ENCODE measurements at places on chromosomes 2 and 18.

DNA sequence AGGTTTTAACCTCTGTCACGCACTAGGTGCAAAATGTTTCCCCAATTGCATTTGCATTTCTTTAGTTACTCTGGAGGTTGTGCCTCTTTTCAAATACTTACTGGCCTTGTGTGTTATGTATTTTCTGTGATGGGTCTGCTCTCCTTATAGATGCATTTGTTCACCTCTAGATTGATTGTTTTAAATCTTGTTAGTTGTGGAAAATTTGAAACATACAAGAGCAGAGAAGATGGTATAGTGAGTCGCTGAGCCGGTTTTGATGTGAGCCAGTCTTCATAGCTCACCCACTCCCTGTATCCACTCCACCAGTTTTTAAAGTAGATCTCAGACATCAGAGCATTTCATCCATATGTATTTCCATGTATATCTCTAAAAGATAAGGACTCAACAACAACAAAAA, 6.5 kb downstream of the IMP4 start:
- DNase-seq, result no peak

DNA sequence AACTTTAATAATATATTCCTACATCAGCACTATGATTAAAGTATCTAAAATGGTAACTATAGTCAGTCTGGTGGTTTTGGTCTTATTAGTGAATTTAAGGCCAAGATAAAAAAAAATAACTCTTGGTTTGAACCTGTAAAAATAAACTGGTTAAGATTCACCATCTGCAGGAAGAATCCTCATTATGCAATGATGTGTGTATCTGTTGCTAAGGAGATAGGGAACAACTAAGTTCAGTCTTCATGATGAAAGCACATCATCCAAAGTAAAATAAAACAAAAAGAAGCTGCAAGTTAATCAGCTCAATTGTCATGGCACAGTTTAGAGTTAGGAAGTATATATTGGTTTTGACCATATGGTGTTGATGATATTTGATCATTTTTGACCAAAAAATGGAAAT, 466.0 kb downstream of the NYAP2 start:
- DNase-seq, result no peak

GRCh38 chr2:101854877-101855276, 136.9 kb upstream of the IL1R2 start:
- no peak for DNase-seq

- peak; percentile 25 for DNase-seq
These were observed 419 bp downstream of the EPHA4 start for GRCh38 chr2:221571551-221572218.

DNA sequence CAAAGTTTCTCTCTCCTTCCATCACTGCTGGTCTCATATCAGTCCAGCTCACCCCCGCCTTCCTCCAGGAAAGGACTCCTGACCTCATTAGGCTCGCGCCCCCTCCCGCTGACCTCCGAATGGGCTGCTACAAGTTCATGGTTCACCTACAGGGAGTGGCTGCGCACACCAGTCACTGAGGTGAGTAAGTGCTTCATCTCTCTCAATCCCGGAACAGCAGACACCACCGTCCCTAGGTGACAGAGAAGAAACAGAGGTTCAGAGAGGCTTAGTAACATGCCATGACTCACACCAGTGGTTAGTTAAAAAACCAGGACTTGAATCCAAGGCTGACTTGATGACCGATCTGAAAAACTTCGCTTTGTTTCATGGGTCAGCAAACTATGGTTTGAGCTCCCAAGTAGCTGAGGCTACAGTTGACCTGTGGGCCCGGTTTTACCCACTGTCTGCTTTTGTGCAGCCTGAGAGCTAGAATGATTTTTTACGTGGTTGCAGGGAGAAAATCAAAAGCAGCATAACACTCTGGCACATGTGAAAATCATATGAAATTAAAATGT, 42.0 kb downstream of the ZFP36L2 start:
- no peak for DNase-seq

GRCh38 chr2:187390891-187391290, 57.2 kb downstream of the CALCRL start:
- DNase-seq, result no peak

- DNase-seq, result no peak
These were observed 249.3 kb downstream of the LRATD1 start for GRCh38 chr2:14881651-14882327.

DNA sequence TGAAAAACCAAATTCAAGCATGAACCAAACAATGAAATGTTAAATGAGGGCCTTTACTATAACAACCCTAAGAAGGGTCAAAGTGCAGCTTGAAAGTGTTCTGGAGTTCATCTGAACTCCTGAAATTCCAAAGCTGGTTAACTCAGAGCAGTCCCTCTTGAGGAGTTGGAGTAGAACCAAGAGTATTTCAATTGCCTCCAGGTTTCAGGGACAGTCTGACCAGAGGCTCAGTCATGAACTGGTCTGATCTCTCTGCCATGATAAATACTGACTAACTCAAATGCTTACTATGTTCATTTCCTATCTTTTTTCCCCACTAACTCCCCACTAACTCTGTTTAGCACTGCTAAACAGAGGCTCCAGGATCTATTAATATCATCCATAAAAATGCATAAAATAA, 2.7 kb downstream of the STARD7 start:
- no peak for DNase-seq

DNA sequence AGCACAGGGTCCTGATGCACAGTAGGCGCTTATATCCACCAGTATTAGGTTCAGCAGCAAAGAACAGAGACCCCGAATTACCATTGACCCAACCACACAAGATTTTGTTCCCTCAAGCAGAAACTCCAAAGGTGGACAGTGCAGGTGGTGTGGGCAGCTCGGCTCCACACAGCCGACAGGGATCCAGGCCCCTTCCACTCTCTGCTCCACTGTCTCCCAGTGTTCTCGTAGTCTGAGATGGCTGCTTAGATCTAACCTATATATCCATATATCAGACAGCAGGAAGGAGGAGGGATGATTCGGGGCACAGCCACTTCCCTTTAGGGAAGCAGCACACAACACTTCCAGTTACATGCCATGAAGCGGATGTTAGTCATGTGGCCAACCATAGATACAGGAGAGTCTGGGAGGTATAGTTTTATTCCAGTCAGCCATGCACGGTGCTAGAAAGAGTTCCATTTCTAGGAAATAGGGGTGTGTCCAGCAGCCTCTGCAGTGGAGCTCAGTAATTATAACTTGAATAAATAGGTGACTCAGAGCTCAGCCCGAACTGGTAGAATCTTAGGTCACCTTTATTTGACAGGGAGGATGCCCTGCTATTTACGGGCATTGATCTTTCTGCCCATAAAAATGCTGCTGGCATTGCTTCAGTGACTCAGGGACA, 158.9 kb downstream of the TWIST2 start:
- DNase-seq, result no peak

GRCh38 chr2:173145454-173145853, 69.8 kb downstream of the MAP3K20 start:
- no peak for DNase-seq

GRCh38 chr18:48751727-48752468, 198.9 kb downstream of the SMAD7 start:
- DNase-seq, result no peak

GRCh38 chr2:135490376-135490775, 40.6 kb downstream of the ZRANB3 start:
- DNase-seq, result no peak

DNA sequence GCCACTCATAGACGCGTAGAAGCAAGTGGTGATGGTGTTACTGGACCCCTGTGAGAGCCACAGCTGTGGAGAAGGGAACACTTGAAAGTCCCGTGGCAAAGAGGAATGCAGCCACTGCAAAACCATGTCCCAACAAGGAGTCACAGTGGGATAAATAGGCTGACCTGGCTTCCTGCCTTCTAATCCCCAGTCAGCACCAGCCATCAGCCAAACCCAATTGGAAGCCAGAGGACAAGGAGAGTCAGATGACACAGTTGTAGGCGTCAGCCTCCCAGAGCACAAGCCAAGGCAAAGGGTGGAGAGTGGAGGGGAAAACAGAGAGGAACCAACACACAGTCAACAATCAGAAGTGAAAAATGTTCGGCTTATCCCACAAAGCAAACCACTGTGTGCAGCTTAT, 5.5 kb upstream of the CYBRD1 start:
- no peak for DNase-seq

DNA sequence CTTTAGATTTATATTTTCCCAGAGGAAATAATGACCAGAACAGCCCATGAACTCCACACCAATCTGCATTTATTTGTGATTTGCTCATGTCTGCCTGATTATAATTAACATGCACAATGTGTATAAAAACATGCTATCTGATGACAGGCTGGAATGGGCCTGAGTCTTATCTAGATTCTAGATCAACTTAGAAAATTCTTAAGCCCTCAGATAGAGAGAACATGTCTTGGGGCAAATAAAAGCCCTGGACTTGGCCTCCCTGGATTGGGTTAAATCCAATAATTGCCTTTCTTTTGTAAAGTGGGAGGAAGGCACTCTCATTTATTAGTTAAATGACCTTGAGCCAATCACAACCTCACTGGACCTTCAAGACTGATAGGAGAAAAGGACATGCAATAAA, 61.8 kb downstream of the EVA1A start:
- DNase-seq, result no peak

- no peak for DNase-seq
These were observed 27.5 kb downstream of the EML4 start for GRCh38 chr2:42196403-42197267.

DNA sequence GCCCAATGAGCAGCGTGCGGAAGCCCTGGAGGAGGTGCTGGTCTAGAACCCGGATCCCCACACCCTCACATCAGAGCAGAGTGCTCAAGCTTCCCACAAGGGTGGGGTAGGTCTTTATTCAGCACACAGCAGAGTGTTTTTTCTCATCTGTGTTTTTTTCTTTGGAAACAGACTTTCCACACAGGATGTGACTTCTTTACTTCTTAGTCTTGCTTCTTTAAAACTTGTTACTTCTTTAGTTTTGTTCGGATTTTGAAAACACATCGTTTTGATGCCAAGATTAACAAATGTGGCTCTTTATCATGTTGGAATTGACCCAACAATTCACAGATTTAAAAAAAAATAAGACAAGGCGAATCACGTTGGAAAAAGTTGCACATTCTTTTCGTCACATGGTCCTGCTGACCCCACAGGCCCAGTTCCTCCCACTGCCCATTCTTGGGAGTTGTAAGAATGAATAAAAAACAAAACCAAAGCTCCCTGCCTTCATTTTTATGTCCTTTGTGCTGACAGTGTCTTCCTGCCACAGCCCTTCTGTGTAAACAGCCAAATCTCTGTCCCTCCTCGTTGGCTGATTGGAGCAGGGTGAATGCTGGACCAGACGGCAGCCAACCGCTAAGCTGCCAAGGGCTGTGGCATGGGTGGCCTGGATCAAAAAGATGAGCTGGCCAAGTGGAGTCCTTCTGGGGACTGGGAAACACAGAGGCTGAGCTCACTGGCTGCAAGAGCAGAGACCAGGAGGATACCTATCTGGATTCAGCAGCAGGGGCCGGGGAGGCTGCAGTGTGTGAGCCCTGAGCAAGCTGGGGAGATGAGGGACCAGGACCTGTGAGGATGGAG, 81.6 kb downstream of the TWIST2 start:
- DNase-seq, result no peak

- no peak for DNase-seq
These were observed 43.4 kb upstream of the ANKRD62 start for GRCh38 chr18:12049978-12050811.

GRCh38 chr18:75393721-75394120, 33.8 kb downstream of the SMIM21 start:
- no peak for DNase-seq

GRCh38 chr18:10387399-10387798, 67.0 kb upstream of the APCDD1 start:
- DNase-seq, result no peak

- DNase-seq, result no peak
These were observed 50.9 kb downstream of the ADNP2 start for GRCh38 chr18:80159713-80160636.

DNA sequence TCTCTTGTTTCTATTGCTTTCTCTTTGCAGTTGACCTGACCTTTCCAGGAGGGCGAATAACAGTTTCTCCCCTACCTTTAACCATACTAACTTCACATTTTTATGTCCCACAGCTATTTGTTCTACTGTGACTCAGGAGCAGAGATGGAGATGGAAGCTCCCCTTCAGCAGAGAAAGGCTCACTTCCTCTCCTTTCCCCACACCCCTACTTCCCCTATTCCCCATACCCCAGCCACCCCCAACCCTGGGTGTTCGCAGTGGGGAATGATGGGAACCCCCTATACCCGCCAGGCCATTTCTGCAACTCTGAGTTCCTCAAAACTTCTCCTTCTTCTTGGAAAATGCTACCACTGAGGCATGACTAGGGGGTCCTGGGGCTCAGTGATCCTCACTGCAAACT, 285.4 kb upstream of the MGAT5 start:
- DNase-seq, result no peak

GRCh38 chr2:27074738-27075565, 3.5 kb upstream of the EMILIN1 start:
- DNase-seq, result no peak

- DNase-seq, result no peak
These were observed 4.2 kb upstream of the CCNYL1 start for GRCh38 chr2:207706936-207707860.

GRCh38 chr2:72138921-72139381, 8.7 kb downstream of the CYP26B1 start:
- no peak for DNase-seq

DNA sequence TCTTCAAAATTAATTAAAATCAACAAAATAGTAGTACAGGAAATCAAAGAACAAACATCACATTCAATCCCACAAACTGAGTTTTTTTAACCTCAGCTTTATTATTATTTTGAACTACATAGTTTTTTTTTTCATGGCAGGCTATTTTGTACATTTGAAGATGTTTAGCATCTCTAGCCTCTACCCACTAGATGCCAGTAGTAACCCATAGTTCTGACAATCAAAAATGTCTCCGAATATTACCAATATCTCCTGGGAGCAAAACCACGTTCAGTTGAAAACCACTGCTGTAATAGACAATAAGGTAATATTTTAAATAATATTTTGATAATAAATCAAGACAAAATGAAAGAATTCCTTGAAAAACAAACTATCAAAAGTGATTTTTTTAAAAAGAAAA, 702.6 kb upstream of the LRRTM1 start:
- no peak for DNase-seq

- no peak for DNase-seq
These were observed 28.4 kb downstream of the E2F6 start for GRCh38 chr2:11437602-11438001.

Measured in activated naive CD4-positive, alpha-beta T cell (primary cell).